ENCODE measurements at places on chromosomes 4 and X. TPM values are rescaled to one million over a fixed set of nuclear protein-coding genes. Genes with fewer than 3 reads are reported as not detected.
A peak's percentile ranks its signal among the peaks of the same experiment; 100 is the strongest.

GRCh38 chrX:153214934-153215333 lies 35.9 kb downstream of the MAGEA1 start:
- H3K27ac ChIP-seq = no peak overlapping the region
- no peak overlapping the region for H3K4me3 ChIP-seq
- no peaks in the 10 kb centered on the region for H3K4me1 ChIP-seq
- DNase-seq = no peak
- peaks cover 6% of the 10 kb centered on the region for H3K27me3 ChIP-seq
- H3K36me3 ChIP-seq = no peaks in the 10 kb centered on the region

DNA sequence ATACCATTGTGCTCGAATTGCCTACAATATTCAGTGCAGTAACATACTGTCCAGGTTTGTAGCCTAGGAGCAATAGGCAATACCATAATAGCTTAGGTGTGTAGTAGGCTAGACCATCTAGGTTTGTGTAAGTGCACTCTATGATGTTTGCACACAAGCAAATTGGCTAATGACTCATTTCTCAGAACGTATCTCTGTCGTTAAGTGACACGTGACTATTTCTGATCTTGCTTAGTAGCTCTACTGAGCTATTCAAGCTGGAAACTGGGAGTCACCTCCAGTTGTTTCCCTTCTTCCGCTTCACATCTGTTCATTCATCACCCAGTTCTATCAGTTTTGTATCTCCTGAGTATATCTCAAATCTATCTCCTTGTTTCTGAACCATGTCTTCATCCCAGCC lies 86.1 kb downstream of the HNRNPD start:
- peaks cover 19% of the 10 kb centered on the region for H3K4me1 ChIP-seq
- no peak overlapping the region for H3K4me3 ChIP-seq
- H3K27me3 ChIP-seq = no peaks in the 10 kb centered on the region
- no peaks in the 10 kb centered on the region for H3K36me3 ChIP-seq
- DNase-seq = no peak

DNA sequence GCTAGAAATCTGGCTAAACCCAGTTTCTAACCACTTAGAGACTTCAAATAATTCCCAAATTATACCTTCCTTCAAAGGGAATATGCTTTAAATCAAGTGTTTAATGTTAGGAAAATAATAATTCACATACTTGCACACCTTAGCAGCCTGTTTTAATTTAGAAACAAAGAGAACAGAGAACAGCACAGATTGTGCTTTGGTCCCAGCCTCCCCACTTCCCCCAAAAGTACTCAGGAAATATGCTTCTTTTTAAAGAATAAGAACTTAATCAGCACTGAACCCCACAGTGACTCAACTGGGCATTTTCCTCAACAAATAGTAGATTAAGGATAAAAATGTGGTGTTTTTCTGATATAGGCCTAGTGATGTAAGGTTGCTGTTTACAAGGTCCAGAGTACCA lies 295.8 kb downstream of the GBA3 start:
- no peak overlapping the region for H3K27ac ChIP-seq
- H3K4me1 ChIP-seq = no peaks in the 10 kb centered on the region
- H3K4me3 ChIP-seq = no peak overlapping the region
- no peaks in the 10 kb centered on the region for H3K36me3 ChIP-seq

GRCh38 chrX:132862562-132862961 lies 95.9 kb downstream of the HS6ST2 start:
- no peak overlapping the region for H3K27ac ChIP-seq
- H3K4me1 ChIP-seq = no peaks in the 10 kb centered on the region
- no peak overlapping the region for H3K4me3 ChIP-seq
- H3K27me3 ChIP-seq = no peaks in the 10 kb centered on the region

DNA sequence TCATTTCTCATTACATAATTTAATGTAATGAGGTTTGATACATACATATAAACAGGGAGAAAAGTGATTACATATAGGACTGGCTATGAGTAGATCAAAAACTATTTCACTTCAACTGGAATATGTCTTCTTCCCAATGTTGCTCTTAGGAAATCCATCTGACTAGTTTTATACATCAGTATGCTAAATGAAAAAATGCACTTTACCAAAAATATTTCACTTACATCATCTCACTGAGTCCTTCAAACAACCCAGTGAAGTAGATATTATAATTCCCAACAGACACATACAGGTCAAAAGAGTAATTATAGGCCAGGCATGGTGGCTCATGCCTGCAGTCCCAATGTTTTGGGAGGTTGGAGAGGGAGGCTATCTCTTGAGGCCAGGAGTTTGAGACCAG lies 215.9 kb downstream of the MID1 start:
- H3K4me3 ChIP-seq = no peak overlapping the region
- no peaks in the 10 kb centered on the region for H3K36me3 ChIP-seq
- no peak overlapping the region for H3K27ac ChIP-seq
- DNase-seq = no peak
- H3K4me1 ChIP-seq = no peaks in the 10 kb centered on the region

GRCh38 chr4:101596781-101597552 lies 193.6 kb upstream of the BANK1 start:
- no peaks in the 10 kb centered on the region for H3K27me3 ChIP-seq
- no peaks in the 10 kb centered on the region for H3K36me3 ChIP-seq
- peak; percentile 21 for DNase-seq
- peak overlapping the region; percentile 53 for H3K27ac ChIP-seq

Gene NUDT6
- 1.6 TPM for polyA plus RNA-seq

GRCh38 chr4:185542626-185543315 lies 7.5 kb upstream of the PDLIM3 start:
- no peak for DNase-seq
- H3K27me3 ChIP-seq = peaks cover 21% of the 10 kb centered on the region
- H3K4me3 ChIP-seq = no peak overlapping the region

DNA sequence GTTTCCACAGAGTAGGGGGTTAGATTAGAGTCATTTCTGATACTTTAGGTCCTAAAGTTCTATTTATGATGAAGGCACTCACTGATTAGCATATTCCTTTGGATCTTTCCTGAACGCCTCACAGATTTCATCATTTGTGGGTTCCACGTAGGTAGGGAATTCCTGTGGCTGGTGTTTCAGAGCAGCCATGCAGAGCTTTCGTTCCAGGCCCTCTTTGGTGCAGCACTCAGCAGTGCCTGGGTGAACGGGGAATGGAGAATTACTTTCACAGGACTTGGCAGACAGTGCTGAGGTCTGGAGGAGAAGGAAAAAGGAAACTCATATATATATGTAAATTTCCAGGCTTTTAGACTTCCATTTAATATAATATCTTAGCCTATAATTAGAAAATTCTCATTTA lies 18.5 kb downstream of the GC start:
- DNase-seq = no peak
- no peaks in the 10 kb centered on the region for H3K4me1 ChIP-seq
- no peak overlapping the region for H3K4me3 ChIP-seq
- H3K36me3 ChIP-seq = no peaks in the 10 kb centered on the region

DNA sequence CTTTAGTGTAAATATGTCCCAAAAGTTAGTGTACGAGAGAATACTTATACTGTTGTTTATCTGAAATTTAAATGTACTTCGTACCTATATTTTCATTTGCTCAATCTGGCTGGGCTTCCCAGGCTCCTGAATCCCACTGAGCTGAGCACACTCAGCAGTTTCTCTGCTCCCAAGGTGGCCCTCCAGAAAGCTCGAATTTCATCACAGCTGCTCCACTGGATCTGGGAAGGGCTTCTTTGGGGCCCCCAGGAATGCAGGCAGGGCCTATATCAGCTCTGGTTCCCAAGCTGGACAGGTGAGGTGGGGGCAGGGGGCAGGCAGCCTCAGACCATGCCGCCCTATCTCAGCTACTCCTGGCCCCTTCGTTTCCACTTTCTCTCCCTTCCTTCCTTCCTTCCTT lies 1.5 kb upstream of the FATE1 start:
- H3K36me3 ChIP-seq = no peaks in the 10 kb centered on the region
- no peak for DNase-seq
- no peak overlapping the region for H3K27ac ChIP-seq
